Activated CD4-positive, alpha-beta T cell treated with anti-CD3 and anti-CD28 coated beads, Interleukin-2, Interleukin-6, amounts not matched to agents 100 ng/mL and 50 ng/mL, durations not matched to agents 16 hours and 8 hours (primary cell): ENCODE measurements at places on chromosomes 11 and 22.
A peak's percentile ranks its signal among the peaks of the same experiment; 100 is the strongest.

DNA sequence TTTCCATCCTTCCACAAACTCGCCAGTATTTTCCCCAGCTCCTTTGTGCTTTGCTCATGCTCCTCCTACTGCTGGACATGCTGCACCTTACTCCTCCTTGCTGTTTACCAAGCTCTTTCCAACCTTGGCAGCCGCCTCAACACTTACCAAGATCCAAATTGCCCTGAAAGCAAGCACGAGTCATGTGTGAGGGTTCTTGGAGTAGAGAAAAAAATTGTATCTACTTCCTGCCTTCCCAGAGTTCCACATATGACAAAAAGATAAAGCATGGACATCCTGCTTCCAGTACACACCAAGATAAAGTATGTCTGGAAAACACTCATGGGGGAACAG is 767.5 kb downstream of the NTM start:
- DNase-seq, result no peak

DNA sequence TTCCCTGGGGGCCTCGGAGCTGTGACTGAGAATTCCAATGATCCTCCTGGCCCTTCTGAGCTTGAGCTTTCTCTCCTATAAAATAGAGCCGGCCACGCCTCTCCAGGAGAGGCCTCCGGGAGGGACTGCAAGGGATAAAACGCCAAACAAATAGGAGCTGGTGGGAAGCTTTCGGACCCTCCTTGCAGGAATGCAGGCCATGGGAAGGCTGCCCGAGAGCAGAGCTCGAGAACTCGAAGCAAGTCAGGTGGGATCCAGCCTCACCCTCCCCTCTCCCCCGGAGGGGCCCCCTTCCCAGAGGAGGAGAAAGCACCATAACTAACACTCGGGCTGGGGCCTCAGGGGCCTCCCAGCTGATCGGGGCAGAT is 34.6 kb downstream of the FLRT1 start:
- no peak for DNase-seq

GRCh38 chr11:9208726-9209501 is 56.2 kb downstream of the DENND5A start:
- peak; percentile 16 for DNase-seq

DNA sequence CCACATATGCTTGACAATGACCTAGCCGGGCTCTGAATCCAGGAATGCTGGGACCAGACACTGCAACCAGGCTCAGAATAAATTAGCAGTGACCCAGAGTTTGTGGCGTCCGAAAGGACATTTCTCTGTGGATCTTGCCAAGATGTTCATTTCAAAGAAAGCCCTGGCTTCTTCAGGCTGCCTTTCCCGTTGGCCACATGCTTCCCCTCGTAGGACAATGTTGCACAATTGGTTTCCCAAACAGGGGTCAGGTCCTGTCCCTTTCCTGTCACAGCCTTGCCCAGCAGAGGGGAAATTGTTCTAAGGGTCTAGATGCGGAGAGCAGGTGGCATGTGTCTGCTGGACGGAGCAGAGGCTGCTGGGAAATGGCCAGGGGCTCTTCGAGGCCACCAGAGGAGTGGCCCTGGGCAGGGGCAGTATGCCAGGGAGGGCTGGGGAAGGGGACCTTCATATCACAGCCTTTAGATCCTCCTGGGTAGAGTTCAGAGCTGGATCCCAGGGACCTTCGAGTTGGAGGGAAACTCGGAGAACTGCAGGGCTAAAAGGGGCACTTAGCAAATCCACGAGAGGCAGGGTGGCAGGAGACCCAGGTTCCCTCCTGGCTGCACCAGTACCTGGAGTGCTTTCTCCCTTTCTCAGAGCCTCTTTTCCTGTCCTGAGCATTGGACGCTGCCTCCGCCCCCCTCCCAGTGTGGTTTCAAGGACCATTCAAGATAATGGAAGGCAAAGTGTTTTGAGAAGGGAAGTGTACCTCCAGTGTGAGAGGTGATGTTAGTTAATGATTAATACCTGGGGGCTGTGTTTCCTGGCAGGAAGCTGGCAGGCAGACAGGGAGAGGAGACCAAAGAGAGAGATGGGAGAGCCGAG is 42.3 kb downstream of the C11orf96 start:
- DNase-seq, result no peak

GRCh38 chr22:36073476-36073875 is 44.9 kb upstream of the RBFOX2 start:
- no peak for DNase-seq
